ENCODE measurements at places on chromosomes 2 and 18. TPM values are rescaled to one million over a fixed set of nuclear protein-coding genes. Genes with fewer than 3 reads are reported as not detected.

SETBP1 gene
- total RNA-seq: 1.1 TPM

CNOT11 gene
- total RNA-seq: 15.7 TPM

SLC8A1 gene
- total RNA-seq: under 0.01 TPM

RAB6C gene
- total RNA-seq: under 0.01 TPM

ZEB2 gene
- total RNA-seq: 0.60 TPM

NYAP2 gene
- total RNA-seq: not detected

CYRIA gene
- total RNA-seq: 26.4 TPM

UGT1A4 gene
- total RNA-seq: not detected

HOXD12 gene
- not detected for total RNA-seq

SERPINB7 gene
- 0.22 TPM for total RNA-seq

ALPG gene
- not detected for total RNA-seq

FMNL2 gene
- 48.4 TPM for total RNA-seq

M1AP gene
- total RNA-seq: not detected

SLC9A4 gene
- not detected for total RNA-seq

TUBB8B gene
- total RNA-seq: not detected

ZNF521 gene
- 130 TPM for total RNA-seq

MATN3 gene
- 0.87 TPM for total RNA-seq

HOXD4 gene
- total RNA-seq: 1.3 TPM

NFATC1 gene
- 20.8 TPM for total RNA-seq

HOXD13 gene
- total RNA-seq: not detected

TUBA4B gene
- total RNA-seq: not detected
